Naive B cell (primary cell): ENCODE measurements at places on chromosomes 3 and 15.
A peak's percentile ranks its signal among the peaks of the same experiment; 100 is the strongest.

GRCh38 chr15:86502301-86502700 lies 422.6 kb downstream of the AGBL1 start:
- H3K27me3 ChIP-seq: no peaks in the 10 kb centered on the region
- H3K4me1 ChIP-seq: no peaks in the 10 kb centered on the region
- no peak overlapping the region for H3K27ac ChIP-seq
- DNase-seq: no peak
- H3K36me3 ChIP-seq: no peaks in the 10 kb centered on the region

- DNase-seq: no peak
- peaks cover 26% of the 10 kb centered on the region for H3K4me1 ChIP-seq
- no peaks in the 10 kb centered on the region for H3K27me3 ChIP-seq
- H3K36me3 ChIP-seq: peaks cover 7% of the 10 kb centered on the region
- no peak overlapping the region for H3K4me3 ChIP-seq
Observed at GRCh38 chr3:149958171-149958796, 12.4 kb downstream of the PFN2 start.

DNA sequence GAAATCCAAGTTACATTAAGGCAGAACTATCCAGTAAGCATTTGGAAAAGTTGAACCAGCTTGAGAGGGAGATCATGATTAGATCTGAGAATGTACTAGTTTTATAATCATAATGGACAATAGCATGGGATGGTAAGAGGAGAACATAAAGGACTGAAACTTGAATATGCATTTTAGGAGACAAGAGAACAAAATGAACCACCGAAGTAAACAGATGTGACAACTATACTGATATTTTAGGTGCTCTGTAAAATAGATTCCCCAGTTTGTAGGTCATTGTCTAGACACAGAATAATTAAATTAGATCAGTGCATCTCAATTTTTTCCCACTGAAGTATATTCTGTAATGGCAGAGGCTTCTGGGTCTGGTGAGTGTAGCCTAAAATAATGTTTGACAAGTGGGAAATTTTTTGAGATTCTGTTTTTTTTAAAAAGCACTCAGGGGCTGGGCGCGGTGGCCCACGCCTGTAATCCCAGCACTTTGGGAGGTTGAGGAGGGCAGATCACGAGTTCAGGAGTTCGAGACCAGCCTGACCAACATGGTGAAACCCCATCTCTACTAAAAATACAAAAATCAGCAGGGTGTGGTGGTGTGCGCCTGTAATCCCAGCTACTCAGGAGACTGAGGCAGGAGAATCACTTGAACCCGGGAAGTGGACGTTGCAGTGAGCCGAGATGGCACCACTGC lies 16.3 kb downstream of the ECT2 start:
- H3K27ac ChIP-seq: no peak overlapping the region
- H3K36me3 ChIP-seq: peaks cover 27% of the 10 kb centered on the region
- no peaks in the 10 kb centered on the region for H3K27me3 ChIP-seq
- DNase-seq: no peak
- H3K4me3 ChIP-seq: no peak overlapping the region
- H3K4me1 ChIP-seq: no peaks in the 10 kb centered on the region

GRCh38 chr3:59555593-59556315 lies 505.9 kb upstream of the CFAP20DC start:
- no peak overlapping the region for H3K4me3 ChIP-seq
- no peak for DNase-seq
- H3K27ac ChIP-seq: no peak overlapping the region
- no peaks in the 10 kb centered on the region for H3K4me1 ChIP-seq

DNA sequence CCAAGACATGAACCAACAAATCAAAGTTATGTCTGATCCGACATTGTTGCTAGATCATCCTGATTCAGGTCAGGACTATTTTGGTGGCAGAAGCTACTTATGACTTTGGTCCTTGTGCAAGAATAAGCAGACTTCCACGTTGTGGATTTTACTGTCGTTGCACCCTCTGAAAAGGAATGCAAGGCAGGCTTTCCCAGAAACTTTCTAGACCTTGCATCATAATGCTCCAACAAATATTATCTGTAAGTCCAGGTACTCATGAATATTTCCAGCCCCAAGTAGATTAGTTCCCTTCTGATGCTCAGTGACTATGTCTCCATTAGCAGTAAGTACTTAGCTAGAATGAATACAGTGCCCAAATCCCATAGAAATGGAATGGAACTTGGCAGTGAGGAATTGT lies 203.3 kb upstream of the LRRFIP2 start:
- peaks cover 8% of the 10 kb centered on the region for H3K4me1 ChIP-seq
- no peak overlapping the region for H3K27ac ChIP-seq
- no peak overlapping the region for H3K4me3 ChIP-seq

DNA sequence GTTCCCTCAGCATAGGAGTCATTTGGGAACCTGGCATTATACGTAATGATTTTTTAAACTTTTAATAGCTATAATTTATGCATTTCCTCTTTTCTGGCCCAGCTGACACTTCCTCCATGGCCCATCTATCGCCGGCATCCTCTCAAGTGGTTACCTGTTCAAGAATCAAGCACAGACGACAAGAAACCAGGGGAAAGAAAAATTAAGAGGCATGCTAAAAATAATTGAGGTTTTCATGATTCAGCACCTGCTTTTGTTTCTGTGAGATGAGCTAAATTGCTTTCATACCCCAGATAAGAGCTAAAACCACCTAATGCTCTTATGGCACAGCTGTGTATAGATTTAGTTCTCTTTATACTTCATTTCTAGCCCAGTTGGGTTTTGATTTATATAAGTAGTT lies 1.7 kb downstream of the SPCS1 start:
- peak overlapping the region; percentile 62 for H3K4me3 ChIP-seq
- no peaks in the 10 kb centered on the region for H3K36me3 ChIP-seq
- no peaks in the 10 kb centered on the region for H3K27me3 ChIP-seq
- peak; percentile 32 for DNase-seq
- H3K4me1 ChIP-seq: peaks cover 62% of the 10 kb centered on the region

DNA sequence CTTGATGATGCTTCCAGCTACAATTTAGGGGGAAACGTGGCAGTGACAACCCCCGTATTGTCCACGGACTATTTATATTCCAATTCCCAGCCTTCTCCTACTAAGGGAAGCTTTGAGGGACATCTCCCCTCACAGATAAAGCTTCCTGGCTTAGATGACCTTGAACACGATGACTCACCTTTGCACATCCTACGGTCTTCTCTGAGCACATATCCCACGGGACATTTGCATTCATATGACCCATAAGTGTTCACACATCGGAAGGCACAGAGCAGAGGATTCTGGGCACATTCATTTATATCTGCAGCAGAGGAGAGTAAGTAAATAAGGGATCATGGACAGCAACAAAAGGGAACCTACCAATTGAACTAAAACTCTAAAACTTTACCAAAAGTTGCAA lies 101.5 kb downstream of the DUT start:
- no peak overlapping the region for H3K4me3 ChIP-seq
- no peaks in the 10 kb centered on the region for H3K4me1 ChIP-seq
- no peak for DNase-seq
- H3K36me3 ChIP-seq: no peaks in the 10 kb centered on the region
- H3K27me3 ChIP-seq: no peaks in the 10 kb centered on the region

DNA sequence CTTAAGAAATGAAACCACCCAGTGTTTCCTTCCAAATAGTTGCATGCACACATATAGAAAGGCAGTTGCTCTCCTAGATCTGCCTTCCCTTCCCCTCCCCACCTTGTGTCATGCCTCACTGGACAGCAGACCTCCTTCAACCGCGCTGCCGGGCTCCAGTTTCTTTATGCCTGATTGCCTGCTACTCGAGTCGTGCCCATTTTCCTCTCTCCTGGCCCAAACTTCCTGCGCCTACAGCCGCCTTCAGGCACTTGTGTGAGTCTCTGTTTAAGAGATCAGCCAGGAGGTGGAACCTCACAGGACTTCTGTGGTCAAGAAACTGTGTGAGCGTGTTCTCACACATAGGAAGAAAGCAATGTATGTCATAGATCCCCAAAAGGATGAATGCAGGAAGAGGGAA lies 8.8 kb upstream of the FAM107A start:
- H3K4me1 ChIP-seq: peaks cover 16% of the 10 kb centered on the region
- peaks cover 54% of the 10 kb centered on the region for H3K27me3 ChIP-seq
- no peak for DNase-seq
- peaks cover 14% of the 10 kb centered on the region for H3K36me3 ChIP-seq

DNA sequence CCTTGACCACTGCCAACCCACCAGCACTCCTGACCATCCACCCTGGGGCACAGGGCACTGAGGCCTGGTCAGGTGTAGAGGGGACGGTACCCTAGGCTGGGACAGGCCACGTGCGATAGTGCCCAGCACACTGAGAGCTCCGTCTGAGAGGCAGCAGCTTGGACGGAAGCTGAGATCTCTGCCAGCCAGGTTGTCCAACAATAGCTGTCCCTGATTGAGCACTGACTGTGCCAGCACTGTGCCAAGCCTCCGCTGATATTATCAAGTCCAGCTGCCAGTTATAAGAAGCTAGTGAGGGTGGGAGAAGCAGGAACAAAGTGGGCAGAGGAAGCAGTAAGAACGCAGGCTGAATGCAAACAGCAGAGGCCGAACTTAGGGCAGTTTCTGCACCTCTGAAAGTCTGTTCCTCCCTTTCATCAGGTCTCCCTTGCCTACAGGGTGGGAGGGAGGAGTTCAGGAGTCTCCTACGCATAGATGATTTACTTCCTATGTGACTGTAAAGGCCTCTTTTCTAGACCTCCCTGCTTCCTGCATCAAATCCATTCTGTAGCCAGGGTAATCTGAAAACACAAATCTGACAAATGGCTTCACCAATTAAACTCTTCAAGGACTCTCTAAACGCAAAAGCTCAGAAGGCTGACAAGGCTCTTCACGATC lies 29.7 kb downstream of the MRPS11 start:
- no peak overlapping the region for H3K4me3 ChIP-seq
- H3K27me3 ChIP-seq: no peaks in the 10 kb centered on the region
- no peak for DNase-seq
- H3K4me1 ChIP-seq: no peaks in the 10 kb centered on the region
- H3K27ac ChIP-seq: no peak overlapping the region

- no peak overlapping the region for H3K27ac ChIP-seq
- peaks cover 15% of the 10 kb centered on the region for H3K4me1 ChIP-seq
- peaks cover 23% of the 10 kb centered on the region for H3K27me3 ChIP-seq
- no peak overlapping the region for H3K4me3 ChIP-seq
- no peaks in the 10 kb centered on the region for H3K36me3 ChIP-seq
- no peak for DNase-seq
Observed at GRCh38 chr3:32310918-32311839, 72.7 kb downstream of the CMTM8 start.

- H3K27ac ChIP-seq: no peak overlapping the region
- DNase-seq: no peak
- no peaks in the 10 kb centered on the region for H3K4me1 ChIP-seq
- H3K27me3 ChIP-seq: peaks cover 17% of the 10 kb centered on the region
Observed at GRCh38 chr3:100635273-100635701, 25.9 kb downstream of the ADGRG7 start.

- peaks cover 32% of the 10 kb centered on the region for H3K4me1 ChIP-seq
- no peak for DNase-seq
- no peaks in the 10 kb centered on the region for H3K27me3 ChIP-seq
Observed at GRCh38 chr3:46325645-46326300, 28.1 kb upstream of the CCR2 start.

- H3K27me3 ChIP-seq: no peaks in the 10 kb centered on the region
- H3K36me3 ChIP-seq: no peaks in the 10 kb centered on the region
- peaks cover 71% of the 10 kb centered on the region for H3K4me1 ChIP-seq
- peak; percentile 52 for DNase-seq
Observed at GRCh38 chr3:5016211-5017161, 37.2 kb downstream of the BHLHE40 start.

DNA sequence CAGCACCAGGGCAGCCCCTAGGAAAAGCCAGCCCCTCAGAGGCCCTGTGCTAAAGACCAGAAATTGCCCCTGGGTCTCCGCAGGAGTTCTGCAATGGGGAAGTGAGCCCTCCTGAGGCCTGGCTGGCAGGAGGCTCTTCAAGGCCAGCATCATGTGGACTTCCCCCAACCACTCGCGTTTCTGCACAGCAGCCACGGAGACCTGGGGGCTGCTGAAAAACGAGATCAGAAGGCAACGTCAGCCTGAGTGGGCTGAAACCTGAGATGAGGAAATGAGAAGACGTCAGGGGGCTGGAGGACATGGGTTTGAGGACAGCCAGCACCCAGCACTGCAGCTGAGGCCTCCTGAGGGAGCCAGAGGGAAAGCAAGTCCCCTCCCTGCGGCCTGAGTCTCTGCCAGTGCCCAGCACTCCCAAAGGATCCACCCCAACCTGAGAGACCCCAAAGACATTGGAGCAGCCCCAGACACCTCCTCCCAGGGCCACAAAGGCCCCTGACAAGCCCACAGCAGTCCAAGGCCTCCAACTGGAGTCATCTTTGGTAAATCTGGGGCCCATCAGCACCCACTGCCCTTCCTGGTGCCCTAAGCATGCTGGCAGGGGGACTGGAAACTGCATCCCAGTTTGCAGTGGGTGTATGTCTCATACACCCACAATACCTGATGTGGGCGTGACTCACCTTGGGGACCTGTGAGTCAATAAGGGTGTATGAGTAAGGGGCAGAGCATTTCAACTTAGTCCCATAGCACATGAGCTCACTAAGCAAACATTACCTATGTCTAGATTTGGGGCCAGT lies 29.2 kb upstream of the CYP11A1 start:
- H3K4me3 ChIP-seq: peak overlapping the region; percentile 81
- H3K27ac ChIP-seq: peak overlapping the region; percentile 100
- no peaks in the 10 kb centered on the region for H3K27me3 ChIP-seq
- peak; percentile 90 for DNase-seq
- H3K4me1 ChIP-seq: peaks cover 86% of the 10 kb centered on the region

DNA sequence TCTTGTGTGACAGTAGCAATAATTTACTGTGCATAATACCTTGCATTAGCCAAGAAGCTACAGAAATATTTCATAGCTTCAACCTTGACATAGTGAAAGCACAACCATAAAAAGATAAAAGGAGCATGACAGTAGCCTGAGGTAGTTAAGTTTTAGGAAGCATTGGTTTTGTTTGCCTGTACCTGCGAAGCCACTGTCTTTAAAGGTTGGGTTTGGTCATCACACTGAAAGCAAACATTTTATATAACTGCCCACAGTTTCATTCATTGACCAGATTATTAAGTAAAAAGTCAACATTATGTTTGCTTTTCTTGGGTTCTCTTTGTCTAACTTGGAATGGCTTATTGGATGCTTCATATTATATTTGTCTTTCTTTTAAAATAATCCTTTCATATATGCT lies 450.1 kb upstream of the IL12A start:
- no peaks in the 10 kb centered on the region for H3K36me3 ChIP-seq
- H3K4me3 ChIP-seq: no peak overlapping the region
- no peaks in the 10 kb centered on the region for H3K4me1 ChIP-seq

DNA sequence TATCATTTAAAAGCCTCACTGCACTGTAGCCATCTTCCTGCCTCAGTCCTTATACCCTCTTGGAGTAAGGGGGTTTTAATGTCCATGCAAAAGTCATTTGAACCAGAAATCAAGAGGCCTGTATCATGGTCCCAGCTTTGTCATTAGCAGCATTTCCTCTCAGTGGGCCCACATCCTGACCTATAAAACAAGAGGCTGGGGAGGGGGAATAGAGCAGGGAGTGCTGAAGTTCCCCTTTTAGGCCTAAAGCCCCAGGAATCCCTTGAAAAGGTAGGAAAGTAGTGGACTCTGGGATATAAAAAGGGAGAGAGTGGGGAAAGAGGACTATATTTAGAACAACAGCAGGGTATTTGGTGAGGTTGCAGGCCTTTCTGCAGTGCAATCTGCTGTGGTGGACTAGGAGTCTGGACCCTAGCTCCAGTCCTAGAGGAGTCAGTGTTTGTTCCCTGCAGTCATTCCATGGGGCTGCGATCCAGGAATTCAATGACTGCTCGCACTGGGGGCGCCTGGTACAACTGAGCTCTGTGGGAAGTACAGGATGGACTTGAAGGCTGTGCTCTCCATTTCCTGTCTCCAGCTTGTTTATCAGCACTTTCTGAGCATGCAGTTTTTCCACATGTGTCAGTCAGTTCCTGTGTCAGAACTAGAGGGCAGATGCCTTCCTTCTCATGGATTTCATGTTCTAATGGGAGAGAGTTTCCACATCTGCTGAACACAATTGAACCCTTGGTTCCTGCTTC lies 46.8 kb downstream of the PDHB start:
- H3K27me3 ChIP-seq: no peaks in the 10 kb centered on the region
- H3K36me3 ChIP-seq: peaks cover 22% of the 10 kb centered on the region
